ENCODE measurements at places on chromosomes 7 and 10. TPM values are rescaled to one million over a fixed set of nuclear protein-coding genes. Genes with fewer than 3 reads are reported as not detected.

DNA sequence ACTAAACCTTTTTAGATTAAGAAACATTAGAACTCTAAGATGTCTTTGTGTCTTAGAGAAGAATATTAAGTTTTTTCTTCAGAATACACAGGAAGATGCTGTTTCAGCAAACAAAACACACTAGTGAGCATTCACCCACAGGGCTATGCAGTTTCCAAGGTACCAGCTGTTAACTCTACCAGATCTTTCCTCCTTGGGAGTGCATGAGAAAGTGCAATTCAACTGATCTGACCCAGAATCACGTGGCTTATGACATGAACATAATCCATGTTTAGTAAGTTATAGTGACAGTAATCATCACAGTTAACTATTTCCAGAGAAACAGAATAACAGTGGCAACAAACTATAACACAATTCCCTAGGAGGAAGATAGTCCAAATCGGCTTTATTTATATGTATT is 270.7 kb downstream of the CACNA2D1 start:
- peak; percentile 30 for DNase-seq

DNA sequence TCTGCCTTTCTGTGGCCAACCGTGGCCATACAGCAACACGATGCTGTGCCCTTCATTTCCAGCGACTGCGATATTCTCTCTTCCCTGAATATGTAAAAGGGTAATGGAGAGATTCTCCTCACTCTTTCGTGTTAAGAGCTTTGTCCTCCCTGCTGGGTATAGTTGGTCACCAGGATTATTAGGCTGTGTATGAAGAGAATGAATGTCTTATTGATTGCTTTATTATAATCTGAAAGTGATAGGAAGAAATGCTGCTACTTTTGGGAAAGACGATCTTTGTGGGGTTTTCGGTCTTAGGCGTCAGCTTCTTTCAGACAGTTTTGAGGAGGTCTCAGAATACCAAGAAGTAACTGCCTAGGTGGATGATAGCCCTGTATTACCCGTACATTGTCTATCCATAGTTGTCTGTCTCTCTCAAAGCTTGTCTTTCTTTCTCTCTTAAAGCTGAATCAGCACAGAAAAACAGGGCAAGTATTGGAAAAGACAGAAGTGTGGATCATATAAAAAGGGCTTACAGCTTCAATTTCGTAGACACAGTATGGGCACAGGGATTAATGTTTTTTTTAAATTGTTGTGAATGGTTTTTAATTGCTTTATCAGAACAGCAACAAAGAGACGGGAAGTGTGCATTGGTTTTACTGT is 1.2 kb downstream of the AHCYL2 start:
- DNase-seq, result no peak

RSPH10B2 gene
- 0.08 TPM for polyA plus RNA-seq

PRLHR gene
- not detected for polyA plus RNA-seq

- no peak for DNase-seq
Measured at GRCh38 chr10:124701435-124701834, 42.7 kb downstream of the FAM53B start.

GRCh38 chr7:2299131-2299829 is 15.0 kb downstream of the SNX8 start:
- DNase-seq, result no peak

GRCh38 chr10:33412653-33413361 is 78.3 kb upstream of the NRP1 start:
- DNase-seq, result no peak

DNA sequence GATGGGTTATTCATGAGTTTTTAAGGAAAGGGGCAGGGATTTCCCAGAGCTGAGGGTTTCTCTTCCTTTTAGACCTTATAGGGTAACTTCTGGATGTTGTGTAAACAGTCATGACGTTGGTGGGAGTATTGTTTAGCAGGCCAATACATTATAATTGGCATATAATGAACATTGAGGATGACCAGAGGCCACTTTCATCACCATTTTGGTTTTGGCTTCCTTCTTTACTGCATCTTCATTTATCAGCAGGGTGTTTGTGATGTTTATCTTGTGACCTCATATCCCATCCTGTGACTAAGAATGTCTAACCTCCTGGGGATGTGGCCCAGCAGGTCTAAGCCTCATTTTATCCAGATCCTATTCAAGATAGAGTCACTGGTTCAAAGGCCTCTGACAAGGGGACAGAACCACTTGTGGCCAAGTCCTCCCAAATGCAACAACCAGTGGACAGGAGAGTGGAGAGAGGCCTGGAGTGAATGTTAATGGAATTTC is 77.3 kb upstream of the RPA3 start:
- peak; percentile 52 for DNase-seq

DNA sequence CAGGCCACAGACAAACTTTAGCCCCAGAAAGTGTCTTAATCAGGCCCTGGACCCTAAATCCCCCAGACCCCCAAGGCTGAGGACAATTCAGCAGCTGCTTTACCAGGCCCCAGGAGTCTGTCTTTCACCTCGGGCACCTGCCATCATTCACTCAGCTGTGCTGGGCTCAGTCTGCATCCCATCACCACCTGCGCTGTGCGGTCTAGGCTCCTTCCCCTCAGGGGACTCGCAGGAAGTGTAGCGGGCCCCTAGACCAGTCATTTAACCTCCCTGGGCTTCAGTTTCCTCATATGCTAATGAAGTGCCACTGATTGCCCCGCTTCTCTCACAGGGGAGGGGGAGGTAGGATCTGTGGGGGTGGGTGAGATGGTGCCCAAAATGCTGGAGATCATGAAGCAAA is 76.4 kb upstream of the ZMIZ1 start:
- no peak for DNase-seq

GRCh38 chr10:86310291-86310690 is 56.3 kb downstream of the GRID1 start:
- no peak for DNase-seq

DNA sequence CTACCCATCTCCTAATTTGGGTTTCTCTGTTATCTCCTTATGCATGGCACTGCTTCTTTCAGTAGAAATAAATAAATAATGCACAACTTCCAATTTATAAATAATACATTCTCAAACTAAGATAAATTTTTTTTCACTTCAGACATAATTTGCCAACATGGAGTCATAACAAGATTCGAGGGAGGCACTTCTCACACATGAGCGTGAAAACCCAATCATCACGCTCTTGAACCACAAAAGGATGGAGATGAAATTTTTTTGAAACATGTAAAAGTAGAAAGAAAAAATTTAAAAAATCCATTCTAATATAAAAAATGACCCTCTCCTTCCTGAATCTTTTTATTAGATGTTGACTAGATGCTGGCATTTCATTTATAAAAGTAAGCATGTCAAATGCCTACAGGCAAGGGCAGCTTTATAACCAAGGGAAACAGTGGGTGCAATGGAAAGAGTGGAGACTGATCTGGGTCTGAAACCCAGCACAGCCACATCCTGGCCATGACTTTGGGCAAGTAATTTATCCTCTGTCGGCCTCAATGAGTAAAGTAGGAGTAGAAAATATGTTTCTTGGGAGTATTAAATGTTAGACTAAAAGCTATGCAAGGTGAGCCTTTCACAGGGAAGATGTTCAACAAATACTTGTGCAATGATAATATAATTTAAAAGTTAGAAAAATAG is 185.0 kb downstream of the STK31 start:
- no peak for DNase-seq

DNA sequence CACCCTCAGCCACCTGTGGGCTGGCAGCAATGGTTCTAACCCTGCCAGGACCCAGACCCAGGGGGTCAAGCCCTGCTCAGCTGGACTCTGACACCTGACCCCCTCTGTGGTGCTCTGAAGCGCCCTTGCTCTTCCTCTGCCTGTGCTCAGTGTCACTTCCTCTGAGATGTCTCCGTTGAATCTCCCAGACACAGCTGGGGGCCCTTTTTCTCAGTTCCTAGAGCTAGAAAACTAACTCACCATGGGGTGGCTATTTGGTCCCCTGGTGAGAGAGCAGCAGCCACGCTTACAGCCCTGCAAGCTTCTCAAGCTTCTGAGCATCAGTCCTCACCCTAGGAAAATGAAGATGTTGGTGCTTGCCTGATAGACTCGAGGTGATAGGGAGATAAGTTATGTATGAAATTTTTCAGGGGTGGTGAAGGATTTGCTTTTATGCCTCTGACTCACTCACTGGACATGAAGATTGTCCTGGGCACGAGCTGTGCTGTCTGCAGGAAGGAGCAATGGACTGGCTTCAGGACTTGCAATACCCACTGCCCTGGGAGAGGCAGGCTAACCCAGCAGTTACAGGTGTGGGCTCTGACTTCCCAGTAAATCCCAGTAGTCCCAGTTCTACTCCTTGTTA is 29.6 kb downstream of the COL13A1 start:
- no peak for DNase-seq

BBIP1 gene
- 64.1 TPM for polyA plus RNA-seq

IRF5 gene
- 8.7 TPM for polyA plus RNA-seq

HYCC1 gene
- polyA plus RNA-seq, result 24.6 TPM

DNA sequence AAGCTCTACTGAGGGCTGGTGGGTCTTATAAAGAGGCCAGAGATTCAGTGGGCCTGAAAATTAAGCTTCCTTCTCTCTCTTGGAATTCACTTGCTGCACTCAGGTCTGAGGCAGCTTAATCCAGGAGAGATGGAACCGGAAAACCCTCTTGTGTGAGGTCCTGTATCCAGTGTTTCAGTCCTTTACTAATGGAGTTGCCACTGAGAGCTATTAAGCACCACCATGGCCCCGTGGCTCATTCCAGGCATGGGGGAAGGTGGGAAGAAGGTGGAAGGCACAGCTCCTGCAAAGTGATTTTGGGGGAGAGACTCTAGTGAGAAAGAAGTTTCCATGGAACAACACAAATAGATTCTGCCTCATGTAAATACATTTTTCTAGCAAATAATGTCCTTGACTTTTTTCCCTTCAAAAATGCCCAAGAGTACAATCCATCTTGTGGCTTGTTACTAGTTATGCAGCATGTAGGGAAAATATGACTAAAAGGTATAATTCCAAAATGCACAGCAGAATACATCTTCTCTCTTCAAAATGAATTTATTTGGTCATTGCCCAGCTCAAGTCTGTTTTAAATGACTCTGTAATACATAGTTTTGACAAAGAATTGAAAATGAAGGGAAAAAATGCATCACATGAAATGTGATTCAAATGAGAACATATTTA is 46.7 kb upstream of the FOXI2 start:
- no peak for DNase-seq

STEAP4 gene
- polyA plus RNA-seq, result not detected

DNA sequence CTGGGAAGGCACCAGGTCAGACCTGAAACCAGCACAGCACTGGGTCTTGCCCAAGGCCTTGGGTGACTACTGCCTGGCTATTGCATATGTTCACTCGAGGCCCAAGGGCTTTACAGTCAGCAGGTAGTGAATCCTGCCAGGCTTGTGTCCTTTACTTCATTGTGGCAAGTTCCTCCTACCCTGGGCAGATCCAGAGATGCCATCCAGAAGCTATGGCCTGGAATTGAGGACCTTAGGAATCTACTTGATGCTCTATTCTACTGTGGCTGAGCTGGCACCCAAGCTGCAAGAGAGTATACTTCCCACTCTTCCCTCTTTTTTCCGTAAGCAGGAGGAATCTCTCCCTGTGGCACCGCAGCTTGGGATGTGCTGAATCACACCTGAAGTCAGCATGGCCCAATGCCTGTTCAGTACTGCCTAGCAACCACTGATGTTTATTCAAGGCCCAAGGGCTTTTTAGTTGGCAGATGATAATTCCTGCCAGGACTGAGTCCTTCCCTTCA is 246.7 kb upstream of the CTBP2 start:
- no peak for DNase-seq

- DNase-seq, result no peak
Measured at GRCh38 chr7:1321411-1322239, 89.0 kb downstream of the UNCX start.

DNA sequence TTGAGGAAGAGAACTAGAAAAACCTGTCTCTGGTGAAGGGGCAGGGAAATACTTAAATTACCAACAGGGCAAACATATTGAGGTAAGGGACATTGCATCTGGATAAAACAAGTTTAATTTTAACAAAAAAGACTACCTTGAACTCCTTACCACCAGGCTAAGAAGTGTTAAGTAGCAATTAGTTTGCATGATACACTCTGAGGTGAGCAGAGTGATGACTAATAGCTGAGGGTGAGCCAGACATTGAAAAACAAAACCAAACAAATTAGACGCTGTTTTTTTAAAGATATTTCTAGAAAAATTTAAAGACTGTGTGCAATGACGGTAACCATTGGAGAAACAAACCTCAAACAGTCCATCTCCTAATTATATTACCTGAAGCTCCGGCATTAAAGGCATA is 105.9 kb downstream of the ANKRD7 start:
- DNase-seq, result no peak

GRCh38 chr7:47280114-47280513 is 301.8 kb downstream of the TNS3 start:
- DNase-seq, result no peak

APBB1IP gene
- 7.5 TPM for polyA plus RNA-seq

All from A549 (cell line).